AG08396 (cell line): ENCODE measurements at places on chromosomes 2 and 18.

DNA sequence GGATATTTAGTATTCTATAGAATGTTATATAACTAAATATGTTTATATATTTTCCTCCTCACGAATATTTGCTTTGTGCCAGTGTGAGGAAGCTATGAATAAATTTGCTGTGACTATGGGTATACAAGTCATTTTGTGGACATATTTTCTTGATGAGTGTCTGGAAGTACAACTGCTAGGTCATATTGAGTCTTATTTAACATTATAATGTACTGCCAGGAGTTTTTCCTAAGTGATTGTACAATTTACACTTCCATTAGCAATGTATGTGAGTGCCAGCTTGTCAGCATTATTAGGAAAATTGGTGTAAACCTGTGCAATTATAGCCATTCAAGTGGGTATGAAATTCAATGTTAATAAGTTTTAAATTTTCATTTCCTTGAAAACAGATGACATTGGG lies 1328.9 kb upstream of the TMEFF2 start:
- DNase-seq: no peak

DNA sequence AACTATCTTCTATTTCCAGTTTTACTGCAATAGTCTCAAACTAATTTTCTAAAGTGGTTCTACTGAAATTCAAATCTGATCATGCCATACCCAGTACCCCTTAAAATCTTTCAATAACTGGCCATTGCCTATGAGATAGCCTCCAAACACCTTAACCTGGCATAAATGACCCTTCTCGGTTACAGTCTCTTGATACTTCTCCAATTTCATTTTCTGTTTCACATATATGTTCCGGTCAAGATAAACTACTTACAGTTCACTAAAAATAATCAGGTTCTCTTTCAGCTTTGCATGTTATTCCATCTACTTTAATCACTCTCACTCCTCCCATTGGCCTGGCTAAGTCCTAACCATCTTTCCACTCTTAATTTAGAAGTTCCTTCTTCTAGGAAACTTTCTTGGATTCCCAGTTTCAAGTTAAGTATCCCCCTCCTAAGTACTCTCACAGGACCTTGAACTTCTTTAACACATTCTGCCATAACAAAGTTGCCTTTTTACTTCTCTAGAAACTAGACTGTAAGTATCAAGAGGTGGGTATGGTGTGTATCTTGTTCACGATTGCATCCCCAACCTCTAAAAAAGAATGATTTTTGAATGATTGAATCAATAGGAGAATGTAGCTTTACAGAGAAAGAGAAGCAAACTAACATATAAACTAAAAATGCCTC lies 110.2 kb upstream of the RBBP8 start:
- no peak for DNase-seq

DNA sequence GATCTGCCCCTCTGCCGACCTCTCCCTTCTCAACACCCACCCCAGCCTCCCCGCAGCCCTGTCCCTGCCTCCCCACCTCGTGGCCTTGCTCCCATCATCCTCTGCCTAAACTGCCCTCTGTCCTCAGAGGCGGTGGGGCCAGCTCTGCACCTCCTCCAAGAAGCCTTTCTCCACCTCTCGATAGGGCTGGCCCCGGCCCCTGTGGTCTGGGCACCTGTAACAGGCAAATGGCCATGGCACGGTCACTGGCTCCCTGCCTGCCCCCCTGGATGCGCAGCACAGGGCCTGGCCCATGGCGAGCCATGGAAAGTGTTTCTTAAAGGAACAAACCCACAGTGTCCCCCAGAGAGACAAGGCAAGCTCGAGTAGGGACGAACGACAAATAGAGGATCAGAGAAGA lies 42.0 kb downstream of the MYO7B start:
- DNase-seq: no peak

DNA sequence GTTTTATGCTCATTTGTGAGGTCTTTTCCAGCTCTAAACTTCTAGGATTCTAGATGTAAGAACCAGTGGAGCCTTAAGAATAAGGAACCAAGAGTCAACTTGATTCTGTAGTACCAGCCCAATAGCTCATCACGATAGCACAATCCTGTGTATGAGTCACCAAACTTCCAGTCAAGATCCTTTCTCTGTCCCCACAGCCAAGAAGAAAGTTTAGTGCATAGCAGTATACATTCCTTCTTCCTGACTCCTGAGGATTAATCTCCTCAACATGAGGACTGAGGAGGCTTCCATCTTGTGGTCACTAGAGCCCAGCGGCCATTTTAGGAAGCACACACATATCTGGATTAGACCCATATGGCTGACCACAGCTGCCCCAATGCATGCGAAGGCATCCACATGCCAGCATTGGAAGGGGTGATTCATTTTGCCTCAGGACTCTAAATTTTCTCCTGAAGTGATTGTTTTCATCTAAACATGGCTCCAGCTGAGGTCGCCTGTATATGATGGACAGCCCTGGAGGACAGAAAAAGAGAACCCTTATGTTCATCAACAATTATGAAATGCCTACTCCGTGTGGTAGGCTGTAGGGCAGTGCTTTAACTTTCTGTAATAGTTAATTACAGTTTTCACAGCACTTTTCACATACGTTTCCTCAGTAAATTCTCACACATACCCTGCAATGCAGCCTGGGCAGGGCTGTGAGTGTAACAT lies 53.5 kb downstream of the RASGRP3 start:
- DNase-seq: peak; percentile 83

GRCh38 chr2:98924038-98924830 lies 11.8 kb downstream of the CRACDL start:
- DNase-seq: no peak

GRCh38 chr2:236928380-236929037 lies 157.2 kb upstream of the COPS8 start:
- DNase-seq: no peak

GRCh38 chr2:8300905-8301304 lies 381.0 kb upstream of the ID2 start:
- no peak for DNase-seq

DNA sequence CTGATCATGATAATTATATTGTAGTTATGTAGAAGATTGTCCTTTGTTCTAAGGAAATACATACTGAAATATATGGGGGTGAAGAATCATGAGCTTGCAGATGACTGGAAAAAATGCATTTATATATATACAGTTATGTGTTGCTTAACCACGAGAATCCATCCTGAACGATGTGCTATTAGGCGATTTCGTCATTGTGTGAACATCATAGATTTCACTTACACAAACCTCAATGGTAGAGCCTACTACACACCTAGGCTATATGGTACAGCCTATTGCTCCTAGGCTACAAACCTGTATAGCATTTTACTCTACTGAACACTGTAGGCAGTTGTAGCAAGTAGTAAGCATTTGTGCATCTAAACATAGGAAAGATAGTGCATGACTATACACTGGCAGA lies 2.6 kb upstream of the ACAA2 start:
- DNase-seq: no peak

GRCh38 chr18:64171576-64171975 lies 22.7 kb upstream of the LINC00305 start:
- DNase-seq: no peak

DNA sequence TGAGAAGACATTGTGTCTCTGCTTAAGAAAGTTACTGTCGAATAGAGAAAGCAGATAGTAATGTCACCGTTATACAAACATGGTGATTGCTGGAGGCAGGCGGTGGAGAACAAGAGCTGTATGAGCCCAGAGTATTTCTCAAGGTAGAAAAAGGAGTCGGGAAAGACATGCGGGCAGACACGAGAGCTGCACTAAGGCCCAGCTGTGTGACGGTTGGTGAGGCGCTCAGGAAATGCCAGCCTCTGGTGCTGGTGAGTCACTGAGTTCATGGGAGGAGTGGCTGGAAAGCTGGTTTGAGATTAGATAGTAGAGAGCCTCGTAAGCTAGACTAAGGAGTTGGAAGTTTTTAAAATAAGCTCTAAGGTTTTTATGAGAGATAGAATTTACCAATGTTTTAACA lies 390.9 kb upstream of the TRIB2 start:
- DNase-seq: no peak

DNA sequence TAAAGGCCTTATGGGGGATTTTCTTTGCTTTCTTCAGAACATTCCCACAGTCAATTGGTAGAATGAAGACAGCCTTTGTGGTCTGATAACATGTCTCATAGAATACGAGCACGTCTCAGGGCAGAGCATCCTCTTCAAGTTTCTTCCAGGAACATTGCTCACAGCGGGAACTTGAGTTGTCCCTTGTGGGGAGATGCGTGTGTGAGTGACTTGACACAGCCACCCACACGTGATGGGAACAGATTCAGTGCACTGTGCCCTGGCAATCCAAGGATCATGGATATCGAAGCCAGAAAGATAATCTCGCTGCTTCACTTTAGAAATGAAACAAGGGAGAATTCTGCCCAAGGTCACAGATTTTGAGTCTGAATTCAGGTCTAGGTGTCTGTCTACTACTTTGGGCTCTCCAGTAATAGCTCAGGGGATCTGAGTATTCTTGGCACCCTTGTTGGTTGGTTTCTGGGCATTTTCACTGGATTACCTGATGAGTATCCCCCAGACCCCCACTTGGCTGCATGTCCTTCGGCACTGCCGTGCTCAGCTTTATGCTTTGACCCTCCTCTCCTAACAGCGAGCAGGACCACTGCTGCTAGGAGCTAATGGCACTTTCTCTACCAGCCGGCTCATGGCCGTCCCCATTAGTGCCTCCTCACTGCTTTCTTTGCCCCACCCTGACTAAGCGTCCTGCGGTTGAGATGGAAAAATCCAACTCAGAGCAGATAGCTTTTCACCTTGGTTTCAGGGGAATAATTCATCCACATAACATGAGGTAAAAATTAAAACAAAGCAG lies 75.9 kb upstream of the FOSL2 start:
- no peak for DNase-seq

GRCh38 chr2:202140522-202141252 lies 67.6 kb downstream of the KIAA2012 start:
- DNase-seq: peak; percentile 62

GRCh38 chr2:117108741-117109267 lies 705.7 kb upstream of the DDX18 start:
- DNase-seq: no peak

DNA sequence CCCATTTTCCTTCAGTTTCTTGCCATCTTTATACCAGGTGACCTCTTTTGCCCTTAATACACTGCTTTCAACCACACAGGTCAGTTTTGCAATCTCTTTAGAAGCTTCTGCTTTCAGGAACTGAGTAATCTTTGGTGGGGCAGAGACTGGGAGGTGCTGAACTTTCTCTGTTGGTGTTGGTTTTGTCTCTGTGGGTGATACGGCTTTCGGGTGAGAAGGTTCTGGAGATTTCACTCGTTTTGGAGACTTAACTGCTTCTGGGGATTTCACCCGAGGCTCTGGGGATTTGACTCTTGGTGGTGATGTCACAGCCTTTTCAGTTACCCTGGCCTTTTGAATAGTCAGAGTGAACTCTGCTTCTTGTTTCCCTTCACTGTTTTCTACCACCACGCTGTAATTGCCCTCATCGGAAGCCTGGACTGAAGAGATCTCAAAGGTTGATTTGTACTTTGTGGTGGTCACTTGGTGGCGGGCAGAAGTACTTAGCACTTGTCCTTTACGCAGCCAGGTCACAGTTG lies 50.4 kb downstream of the PLEKHA3 start:
- no peak for DNase-seq

GRCh38 chr2:38978296-38978903 lies 88.7 kb downstream of the ARHGEF33 start:
- no peak for DNase-seq

- DNase-seq: no peak
These were observed 653.0 kb downstream of the RNF144A start for GRCh38 chr2:7570247-7570646.

DNA sequence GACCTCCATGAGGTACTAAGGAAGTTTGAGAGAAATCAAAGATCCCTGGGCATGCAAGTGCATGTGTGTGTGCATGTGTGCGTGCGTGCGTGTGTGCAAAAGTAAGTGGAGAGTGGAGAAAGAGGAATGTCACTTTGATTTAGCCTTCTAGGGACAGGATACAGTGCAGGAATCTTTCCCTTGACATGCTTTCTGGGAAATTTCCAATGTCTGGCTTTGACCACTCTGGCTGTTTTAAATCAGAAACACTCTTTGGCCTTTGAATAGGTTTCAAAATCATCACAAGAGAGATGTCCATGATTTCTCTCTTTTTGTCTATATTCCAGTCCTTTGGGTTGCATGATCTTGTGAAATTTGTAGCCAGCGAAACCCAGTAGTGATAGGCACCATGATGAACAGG lies 162.0 kb downstream of the ALK start:
- no peak for DNase-seq

DNA sequence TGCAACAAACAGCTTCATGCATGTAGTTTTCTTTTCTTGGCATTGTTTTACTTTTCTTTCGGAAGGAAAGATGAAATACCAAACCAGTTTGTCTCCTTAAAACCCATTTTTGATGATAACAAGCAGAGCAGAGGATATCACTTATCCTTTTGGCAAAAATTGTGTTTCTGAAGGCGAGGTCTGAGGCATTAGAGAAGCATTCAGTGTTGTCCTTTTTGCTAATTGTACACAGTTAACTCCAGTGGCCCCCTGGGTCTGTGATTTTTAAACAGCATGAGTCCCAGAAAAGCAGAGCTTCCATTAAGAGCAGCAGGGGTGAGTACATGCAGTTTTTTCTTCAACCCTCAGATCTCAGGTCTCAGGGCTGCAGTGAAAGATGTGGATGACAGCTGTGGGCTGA lies 41.3 kb downstream of the TTC39C start:
- DNase-seq: no peak

DNA sequence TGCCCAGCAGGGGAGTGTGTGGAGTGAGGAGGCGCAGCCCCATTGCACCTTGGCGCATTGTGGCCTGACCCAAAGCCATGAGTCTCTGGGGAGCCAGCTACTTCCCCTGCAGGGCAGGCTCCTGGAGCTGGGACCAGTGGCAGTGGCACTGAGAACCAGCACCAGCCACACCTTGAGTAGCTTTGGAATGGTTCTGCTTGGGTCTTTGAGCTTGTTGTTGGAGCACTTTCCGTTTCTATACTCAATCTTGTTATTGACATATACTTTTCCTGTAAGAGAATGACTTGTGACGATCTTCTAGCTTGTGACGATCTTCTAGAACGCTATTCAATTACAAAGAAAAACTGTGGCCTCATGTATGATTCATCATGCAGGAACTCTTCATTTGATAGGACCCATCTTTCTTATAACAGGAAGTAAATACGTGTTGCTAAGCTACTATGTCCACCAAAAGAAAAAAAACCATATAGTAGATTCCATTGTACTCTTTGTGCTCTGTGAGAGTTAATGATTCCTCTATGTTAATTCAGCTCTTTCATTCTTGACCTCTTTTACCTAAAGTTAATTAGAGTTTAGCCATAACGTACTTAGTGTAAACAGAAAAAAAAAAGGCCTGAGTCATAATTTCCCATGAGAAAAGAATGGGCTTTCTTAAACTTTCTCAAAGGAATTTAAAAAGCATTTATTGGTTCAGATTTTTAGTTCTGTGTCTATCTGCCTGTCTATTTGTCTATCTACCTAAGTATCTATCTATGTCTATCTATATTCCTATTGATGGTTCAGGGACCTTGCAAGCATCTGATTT lies 113.1 kb downstream of the GATA6 start:
- peak; percentile 39 for DNase-seq

GRCh38 chr2:14673351-14673875 lies 40.9 kb downstream of the LRATD1 start:
- DNase-seq: peak; percentile 5

DNA sequence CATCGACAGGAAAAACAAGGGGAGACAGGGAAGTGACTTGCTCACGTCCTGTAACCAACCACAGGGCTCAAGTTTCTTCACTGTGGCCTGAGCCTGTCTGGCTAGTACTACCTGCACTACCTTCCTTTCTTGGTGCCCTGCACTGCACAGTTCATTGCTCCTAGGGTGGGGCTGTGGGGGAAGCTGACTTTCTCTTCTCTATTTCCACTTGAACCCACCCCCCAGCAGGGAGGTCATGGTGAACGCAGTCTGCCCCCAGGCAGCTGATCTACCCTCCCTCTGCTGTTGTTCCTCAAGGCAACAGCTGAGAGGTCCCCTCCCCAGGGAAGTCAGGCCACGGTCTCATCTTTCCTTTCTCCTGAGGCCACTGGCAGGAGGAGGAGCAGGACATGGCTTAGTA lies 532.1 kb downstream of the SOX11 start:
- no peak for DNase-seq
